Gastrocnemius medialis (tissue), 4 donors: ENCODE measurements at places on chromosomes 7 and 10. TPM values are rescaled to one million over a fixed set of nuclear protein-coding genes. Genes with fewer than 3 reads are reported as not detected.

GRCh38 chr7:66247380-66248078 lies 42.4 kb downstream of the TPST1 start:
- no peaks in the 10 kb centered on the region for H3K4me1 ChIP-seq
- no peak overlapping the region for H3K27ac ChIP-seq
- no peaks in the 10 kb centered on the region for H3K36me3 ChIP-seq
- H3K4me3 ChIP-seq, result no peak overlapping the region

DNA sequence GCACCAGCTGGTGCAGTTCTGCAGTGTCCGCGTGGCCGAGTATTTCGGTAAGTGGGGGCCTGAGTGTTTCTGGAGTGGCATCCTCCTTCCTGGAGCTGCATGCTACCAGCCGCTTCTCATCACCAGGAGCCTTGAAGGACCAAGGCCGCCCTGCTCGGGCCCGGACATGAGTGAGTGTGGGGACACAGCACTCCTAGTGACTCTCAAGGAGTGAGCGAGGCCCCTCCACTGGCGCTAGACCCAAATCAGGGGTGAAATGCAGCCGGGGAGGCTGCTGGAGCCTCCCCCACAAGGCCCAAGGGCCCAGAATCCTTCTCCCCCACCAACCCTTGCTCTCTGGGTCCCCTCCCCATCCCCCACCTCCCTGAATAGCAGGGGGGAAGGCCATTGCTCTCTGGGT lies 48.0 kb downstream of the CAMK2B start:
- DNase-seq, result no peak
- H3K4me1 ChIP-seq, result peaks cover 63% of the 10 kb centered on the region
- no peaks in the 10 kb centered on the region for H3K36me3 ChIP-seq
- H3K27me3 ChIP-seq, result no peaks in the 10 kb centered on the region

DNA sequence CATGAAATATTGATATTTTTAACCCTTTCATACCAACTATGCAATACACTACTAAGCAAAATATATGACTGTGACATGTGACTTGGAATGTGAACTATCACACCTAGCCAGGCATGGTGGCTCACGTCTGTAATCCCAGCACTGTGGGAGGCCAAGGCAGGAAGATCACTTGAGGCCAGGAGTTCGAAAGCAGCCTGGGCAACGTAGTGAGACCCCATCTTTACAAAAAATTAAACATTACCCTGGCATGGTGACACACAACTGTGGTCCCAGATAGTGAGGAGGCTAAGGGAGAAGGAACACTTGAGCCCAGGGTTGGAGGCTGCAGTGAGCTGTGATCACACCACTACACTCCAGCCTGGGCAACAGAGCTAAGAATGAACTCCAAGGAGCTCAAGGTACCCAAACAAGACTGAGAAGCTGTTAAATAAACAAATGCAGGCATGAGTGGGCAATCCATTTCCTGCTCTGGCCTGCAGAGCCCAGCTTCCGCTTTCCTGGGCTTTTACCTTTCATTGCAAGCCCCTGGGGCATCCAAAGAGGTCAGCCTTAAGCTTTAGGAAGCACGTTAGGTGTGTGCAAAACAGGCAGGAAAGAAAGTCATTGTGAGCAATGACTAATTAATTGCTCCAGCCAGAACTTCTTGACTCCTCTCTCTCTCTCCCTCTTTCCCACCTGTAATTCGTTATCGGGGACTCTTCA lies 162.1 kb upstream of the FOXK1 start:
- no peak for DNase-seq
- no peak overlapping the region for H3K27ac ChIP-seq
- H3K36me3 ChIP-seq, result no peaks in the 10 kb centered on the region

- H3K27ac ChIP-seq, result no peak overlapping the region
- no peaks in the 10 kb centered on the region for H3K36me3 ChIP-seq
- no peak for DNase-seq
- no peak overlapping the region for H3K4me3 ChIP-seq
- no peaks in the 10 kb centered on the region for H3K4me1 ChIP-seq
Measured at GRCh38 chr10:56679578-56679977, 318.5 kb upstream of the ZWINT start.

DNA sequence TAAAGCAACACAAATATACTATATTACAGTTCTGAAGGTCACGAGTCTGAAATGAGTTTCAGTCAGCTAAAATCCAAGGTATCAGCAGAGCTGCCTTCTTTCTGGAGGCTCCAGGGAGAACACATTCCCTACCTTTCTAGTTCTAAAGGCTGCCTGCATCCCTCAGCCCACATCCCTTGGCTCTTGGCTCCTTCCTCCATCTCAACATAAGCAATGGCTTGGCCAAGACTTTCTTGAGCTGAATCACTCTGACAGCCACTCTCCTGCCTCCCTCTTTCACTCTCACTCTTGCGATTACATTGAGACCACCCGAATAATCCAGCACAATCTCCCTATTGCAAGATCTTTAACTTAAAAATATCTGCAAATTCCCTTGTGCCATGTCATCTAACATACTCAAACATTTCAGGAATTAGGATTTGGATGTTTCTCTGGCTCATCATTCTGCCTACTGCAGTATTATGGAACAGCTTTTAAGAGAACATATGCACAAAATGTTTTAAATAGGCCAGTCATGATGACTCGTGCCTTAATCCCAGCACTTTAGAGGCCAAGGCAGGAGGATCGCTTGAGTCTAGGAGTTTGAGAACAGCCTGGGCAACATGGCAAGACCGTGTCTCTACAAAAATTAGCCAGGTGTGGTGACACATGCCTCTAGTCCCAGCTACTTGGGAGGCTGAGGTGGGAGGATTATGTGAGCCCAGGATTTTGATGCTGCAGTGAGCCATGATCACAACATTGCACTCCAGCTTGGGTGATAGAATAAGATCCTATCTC lies 144.2 kb upstream of the VSTM2A start:
- H3K36me3 ChIP-seq, result no peaks in the 10 kb centered on the region
- H3K4me1 ChIP-seq, result no peaks in the 10 kb centered on the region
- no peaks in the 10 kb centered on the region for H3K27me3 ChIP-seq
- no peak overlapping the region for H3K27ac ChIP-seq
- no peak for DNase-seq

GRCh38 chr7:55019191-55019690 lies 424 bp downstream of the EGFR start:
- peaks cover 8% of the 10 kb centered on the region for H3K27me3 ChIP-seq
- H3K4me3 ChIP-seq, result peak overlapping the region; percentile 71
- peak overlapping the region; percentile 92 for H3K27ac ChIP-seq
- H3K36me3 ChIP-seq, result no peaks in the 10 kb centered on the region
- no peaks in the 10 kb centered on the region for H3K4me1 ChIP-seq

- H3K4me3 ChIP-seq, result no peak overlapping the region
- no peak for DNase-seq
- no peaks in the 10 kb centered on the region for H3K4me1 ChIP-seq
- no peaks in the 10 kb centered on the region for H3K27me3 ChIP-seq
- H3K27ac ChIP-seq, result no peak overlapping the region
Measured at GRCh38 chr10:27068217-27068891, 31.9 kb downstream of the ANKRD26 start.

GRCh38 chr7:80764132-80764531 lies 125.7 kb downstream of the CD36 start:
- H3K36me3 ChIP-seq, result peaks cover 6% of the 10 kb centered on the region
- H3K4me1 ChIP-seq, result no peaks in the 10 kb centered on the region
- H3K27ac ChIP-seq, result no peak overlapping the region
- H3K4me3 ChIP-seq, result no peak overlapping the region
- no peaks in the 10 kb centered on the region for H3K27me3 ChIP-seq

DNA sequence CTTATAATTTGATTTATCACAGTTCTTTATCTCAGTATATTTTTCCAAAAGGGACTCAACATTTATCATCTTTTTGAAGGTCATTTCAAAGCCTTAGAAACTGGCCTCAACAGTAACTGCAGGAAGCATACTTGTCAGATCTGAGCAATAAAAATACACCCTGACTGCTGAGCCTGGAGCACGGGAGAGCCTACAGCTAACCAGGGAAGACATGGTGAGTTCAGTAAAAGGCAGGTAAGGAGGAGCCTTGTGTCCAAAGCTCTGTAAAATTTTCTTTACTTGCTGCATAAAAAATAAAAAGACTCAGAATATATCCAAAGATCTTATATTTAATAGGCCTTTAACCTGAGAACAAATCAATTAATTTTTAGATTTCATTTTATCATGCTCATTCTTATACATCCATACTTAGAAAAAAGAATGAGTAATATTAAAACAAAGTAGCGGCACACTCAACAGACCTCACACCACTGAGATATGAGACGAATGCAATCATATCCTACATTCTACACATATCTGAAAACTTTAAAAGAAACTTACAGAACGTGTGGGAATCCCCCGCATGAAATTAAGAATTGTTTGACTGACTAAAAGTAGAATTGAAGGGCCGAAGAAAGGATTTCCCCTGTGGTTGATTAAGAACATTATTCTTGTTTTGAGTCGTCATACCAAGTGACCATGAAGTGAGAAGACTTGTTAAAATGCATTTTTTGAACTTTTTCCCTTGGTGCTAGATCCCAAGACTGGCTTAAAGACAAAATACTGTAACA lies 296.4 kb upstream of the MKLN1 start:
- peak overlapping the region; percentile 19 for H3K27ac ChIP-seq
- H3K36me3 ChIP-seq, result no peaks in the 10 kb centered on the region
- peaks cover 95% of the 10 kb centered on the region for H3K4me1 ChIP-seq
- DNase-seq, result no peak
- H3K4me3 ChIP-seq, result no peak overlapping the region
- no peaks in the 10 kb centered on the region for H3K27me3 ChIP-seq

DNA sequence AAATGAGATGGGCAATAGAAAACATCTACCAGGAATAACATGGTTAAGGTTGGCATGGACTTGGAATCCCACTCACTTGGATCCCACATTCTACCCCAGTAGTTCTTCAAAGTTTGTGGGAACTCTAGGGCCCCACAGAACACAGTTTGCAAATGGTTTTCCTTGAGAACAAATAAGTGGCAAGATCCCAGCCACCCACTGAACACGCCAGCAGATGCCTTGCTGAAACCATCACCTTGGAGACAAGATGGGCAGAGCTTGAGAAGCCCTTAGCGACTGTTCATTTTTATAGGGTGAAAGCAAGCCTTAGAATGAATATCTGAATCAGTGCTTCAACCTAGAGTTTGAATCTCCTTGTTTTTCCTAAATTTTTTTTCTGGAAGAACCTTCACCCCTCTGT lies 349.1 kb downstream of the RPS24 start:
- no peaks in the 10 kb centered on the region for H3K4me1 ChIP-seq
- H3K4me3 ChIP-seq, result no peak overlapping the region
- no peak overlapping the region for H3K27ac ChIP-seq
- no peaks in the 10 kb centered on the region for H3K27me3 ChIP-seq
- DNase-seq, result no peak

DNA sequence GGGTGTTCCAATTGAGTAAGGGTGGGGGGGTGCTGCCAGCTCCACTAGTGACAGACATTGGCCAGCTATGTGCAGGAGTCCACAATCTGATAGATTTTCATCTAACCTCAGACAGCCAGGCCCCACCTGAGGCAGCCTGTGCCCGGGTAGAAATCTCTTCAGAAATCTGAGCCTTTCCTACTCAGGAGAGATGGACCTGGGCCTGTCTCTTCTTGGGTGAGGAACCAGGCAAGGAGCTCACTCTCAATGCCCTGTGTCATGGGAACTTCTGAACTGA lies 86.9 kb downstream of the UBE2H start:
- no peaks in the 10 kb centered on the region for H3K27me3 ChIP-seq
- H3K4me1 ChIP-seq, result peaks cover 78% of the 10 kb centered on the region
- no peak for DNase-seq
- H3K27ac ChIP-seq, result peak overlapping the region; percentile 78

GRCh38 chr7:76246804-76247389 lies 45.2 kb downstream of the SRRM3 start:
- H3K36me3 ChIP-seq, result no peaks in the 10 kb centered on the region
- no peak for DNase-seq
- H3K27me3 ChIP-seq, result no peaks in the 10 kb centered on the region

- no peaks in the 10 kb centered on the region for H3K4me1 ChIP-seq
- H3K27ac ChIP-seq, result no peak overlapping the region
- H3K4me3 ChIP-seq, result no peak overlapping the region
- H3K27me3 ChIP-seq, result no peaks in the 10 kb centered on the region
- DNase-seq, result no peak
Measured at GRCh38 chr10:48838834-48839233, 100.8 kb downstream of the LRRC18 start.

DNA sequence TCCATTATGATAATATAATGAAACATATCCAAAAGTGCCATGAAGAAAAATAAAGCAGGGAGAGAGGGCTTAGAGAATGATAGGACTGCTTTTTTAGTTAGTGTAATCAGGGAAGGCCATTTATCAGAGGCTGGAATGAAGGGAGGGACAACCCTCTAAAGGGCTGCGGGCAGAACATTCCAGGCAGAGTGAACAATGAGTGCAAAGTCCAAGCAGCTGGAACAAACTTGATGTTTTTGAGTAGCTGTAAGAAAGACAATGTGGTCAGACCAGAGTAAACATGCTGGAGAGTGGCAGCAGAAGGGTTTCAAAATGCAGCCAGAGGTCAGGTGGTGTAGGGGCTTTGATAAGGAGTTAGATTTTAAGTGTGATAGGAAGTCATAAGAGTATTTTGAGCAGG lies 65.6 kb upstream of the CCDC6 start:
- no peaks in the 10 kb centered on the region for H3K27me3 ChIP-seq
- H3K36me3 ChIP-seq, result no peaks in the 10 kb centered on the region
- no peak for DNase-seq
- no peaks in the 10 kb centered on the region for H3K4me1 ChIP-seq

- no peak for DNase-seq
- H3K4me3 ChIP-seq, result peak overlapping the region; percentile 25
- H3K4me1 ChIP-seq, result peaks cover 19% of the 10 kb centered on the region
- no peaks in the 10 kb centered on the region for H3K36me3 ChIP-seq
Measured at GRCh38 chr10:28806951-28807759, 129.8 kb downstream of the BAMBI start.

DNA sequence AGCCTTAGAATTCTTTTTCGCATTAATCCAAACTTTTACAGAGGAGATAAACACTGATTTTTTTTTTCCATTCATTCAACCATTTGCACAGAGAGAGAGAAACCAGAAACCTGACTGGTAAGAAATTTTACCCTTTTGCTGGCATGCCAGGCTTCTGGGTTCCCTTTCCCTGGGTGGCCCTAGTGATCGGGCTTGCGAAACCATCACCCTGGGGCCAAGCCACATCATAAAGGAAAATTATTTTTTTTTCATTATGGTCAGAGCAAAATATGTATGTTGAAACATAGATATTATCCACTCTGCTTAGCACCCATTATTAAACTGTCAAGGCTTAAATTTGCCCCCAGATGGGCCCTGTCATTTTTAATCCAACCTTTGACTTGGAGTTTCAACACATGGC lies 55.4 kb upstream of the INHBA start:
- H3K27me3 ChIP-seq, result no peaks in the 10 kb centered on the region
- H3K27ac ChIP-seq, result no peak overlapping the region
- H3K4me3 ChIP-seq, result no peak overlapping the region
- no peaks in the 10 kb centered on the region for H3K4me1 ChIP-seq
- no peaks in the 10 kb centered on the region for H3K36me3 ChIP-seq

GRCh38 chr7:40535678-40536077 lies 400.9 kb downstream of the SUGCT start:
- H3K4me3 ChIP-seq, result no peak overlapping the region
- H3K4me1 ChIP-seq, result no peaks in the 10 kb centered on the region

Gene ACHE
- total RNA-seq, result 6.5 TPM

Gene CUBN
- total RNA-seq, result 0.27 TPM

Gene PDE1C
- total RNA-seq, result 1.2 TPM

Gene CDH23
- 0.53 TPM for total RNA-seq

Gene ZNF736
- total RNA-seq, result 2.2 TPM

Gene SORBS1
- 331 TPM for total RNA-seq

Gene CLDN4
- total RNA-seq, result 0.16 TPM

Gene OR13A1
- total RNA-seq, result not detected

Gene MKRN1
- total RNA-seq, result 90.4 TPM

Gene CALML3
- not detected for total RNA-seq

Gene CASP7
- total RNA-seq, result 5.3 TPM

Gene TIAL1
- total RNA-seq, result 50.5 TPM
